ENCODE measurements at places on chromosomes 7 and 10.

DNA sequence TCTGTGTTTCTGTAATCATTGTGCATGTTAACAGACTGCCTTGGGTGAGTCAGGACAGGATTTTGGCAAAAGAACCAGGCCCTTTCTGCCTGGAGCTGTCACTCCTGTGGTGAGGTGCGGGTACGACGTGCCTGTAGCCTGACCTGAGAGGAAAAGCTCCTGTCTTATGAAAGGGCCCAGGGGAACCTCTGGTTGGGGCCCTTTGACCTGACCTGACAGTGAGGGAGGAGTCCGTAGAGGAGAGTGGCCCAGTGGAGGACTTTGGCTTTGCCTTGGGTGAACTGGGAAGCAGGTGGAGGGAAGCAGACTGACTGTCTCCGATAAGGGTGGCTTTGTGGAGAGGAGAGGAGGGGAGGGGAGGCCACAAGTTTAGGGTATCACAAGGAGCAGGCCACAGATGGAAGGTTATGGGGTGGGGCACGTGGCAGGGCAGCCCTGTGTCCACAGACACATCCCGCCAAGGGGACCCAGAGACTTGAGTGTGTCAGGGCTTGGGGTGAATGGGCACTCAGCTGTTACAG lies 6.9 kb downstream of the PFKP start:
- no peak for DNase-seq

- DNase-seq: no peak
Measured at GRCh38 chr7:137820677-137821420, 25.9 kb downstream of the DGKI start.

- DNase-seq: no peak
Measured at GRCh38 chr10:5876181-5876768, 13.4 kb downstream of the ANKRD16 start.

DNA sequence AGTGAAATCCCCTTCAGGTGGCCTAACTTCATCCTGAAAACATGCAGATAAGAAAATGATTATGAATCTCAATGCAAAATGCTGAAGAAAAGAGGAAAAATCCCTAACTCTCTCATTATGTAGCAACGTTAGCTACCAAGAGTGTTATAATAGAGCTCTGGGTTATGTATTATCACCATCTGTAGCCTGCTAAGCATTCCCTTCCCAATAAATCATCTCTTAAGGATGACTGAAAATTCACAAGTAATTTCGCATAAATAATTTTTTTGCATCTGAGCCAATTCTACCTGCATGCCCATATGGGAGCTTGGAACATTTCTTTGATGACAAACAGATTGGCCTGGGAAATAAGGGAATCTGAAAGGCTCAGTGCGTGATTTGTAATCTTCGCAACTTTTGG lies 216.1 kb downstream of the HTR7 start:
- DNase-seq: no peak

GRCh38 chr10:62109587-62110293 lies 158.9 kb downstream of the RTKN2 start:
- no peak for DNase-seq

DNA sequence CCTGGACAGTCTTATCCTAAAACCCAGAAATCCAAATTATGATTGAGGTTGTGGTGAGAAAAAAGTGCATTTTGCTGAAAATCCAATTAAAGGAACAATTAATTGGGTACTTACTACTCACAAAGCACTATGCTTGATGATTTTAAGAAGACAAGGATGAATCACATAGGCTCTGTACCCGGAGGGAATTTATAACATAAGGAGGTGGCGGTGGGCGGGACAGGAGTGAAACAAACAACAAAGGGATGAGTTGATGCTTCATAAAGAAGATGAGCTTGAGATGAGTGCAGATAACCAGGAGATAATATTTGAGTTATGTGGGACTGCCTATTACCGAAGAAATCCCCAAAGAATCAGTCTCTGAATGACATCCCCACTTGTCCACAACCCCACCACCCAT lies 171.1 kb upstream of the FZD8 start:
- no peak for DNase-seq

Measured in stimulated activated CD8-positive, alpha-beta memory T cell treated with anti-CD3 and anti-CD28 coated beads, Interleukin-2, amount 100 ng/mL, for 1 hour (primary cell).